IMR-90 (cell line): ENCODE measurements at places on chromosomes 3 and 15. TPM values are rescaled to one million over a fixed set of nuclear protein-coding genes. Genes with fewer than 3 reads are reported as not detected.

GRCh38 chr3:53970661-53971060 lies 79.0 kb upstream of the SELENOK start:
- no peak for DNase-seq

DNA sequence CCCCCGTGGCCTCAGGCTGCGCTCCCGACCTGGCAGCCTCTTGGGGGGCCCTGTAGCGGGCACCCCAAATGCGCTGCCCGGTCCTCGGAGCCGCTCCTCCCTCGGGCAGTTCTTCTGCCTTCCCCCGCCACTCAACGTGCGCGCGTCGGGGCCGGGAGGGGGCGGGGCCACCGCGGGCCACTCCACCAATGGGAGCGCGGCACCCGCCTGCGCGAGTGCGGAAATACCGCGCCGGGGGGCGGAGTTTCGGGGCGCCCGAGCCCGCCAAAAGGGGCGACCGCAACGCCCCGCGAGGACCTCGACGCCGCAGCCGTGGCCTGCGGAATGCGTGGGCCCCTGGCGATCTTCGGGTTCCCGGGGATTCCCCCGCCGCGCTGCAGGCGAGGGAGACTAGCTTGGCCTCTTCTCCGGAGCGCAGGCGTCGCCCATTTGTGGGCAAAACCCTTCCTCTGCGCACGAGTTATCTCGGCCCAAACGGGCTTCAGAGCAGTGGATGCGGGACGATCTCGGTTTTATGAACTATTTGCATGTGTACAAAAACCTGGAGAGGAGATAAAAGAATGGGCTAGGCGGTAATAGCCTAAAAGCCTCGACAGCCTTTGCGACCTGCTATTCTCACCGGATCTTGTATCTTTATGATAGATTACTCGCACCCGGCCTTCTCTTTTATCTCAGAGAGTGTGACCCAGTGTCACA lies at the start of gene TASOR:
TSS of gene TASOR (minus strand) at position 144 of the 696 bp plus-strand sequence. CDS start 259 bp downstream, outside the sequence.
- peak; percentile 60 for DNase-seq

DNA sequence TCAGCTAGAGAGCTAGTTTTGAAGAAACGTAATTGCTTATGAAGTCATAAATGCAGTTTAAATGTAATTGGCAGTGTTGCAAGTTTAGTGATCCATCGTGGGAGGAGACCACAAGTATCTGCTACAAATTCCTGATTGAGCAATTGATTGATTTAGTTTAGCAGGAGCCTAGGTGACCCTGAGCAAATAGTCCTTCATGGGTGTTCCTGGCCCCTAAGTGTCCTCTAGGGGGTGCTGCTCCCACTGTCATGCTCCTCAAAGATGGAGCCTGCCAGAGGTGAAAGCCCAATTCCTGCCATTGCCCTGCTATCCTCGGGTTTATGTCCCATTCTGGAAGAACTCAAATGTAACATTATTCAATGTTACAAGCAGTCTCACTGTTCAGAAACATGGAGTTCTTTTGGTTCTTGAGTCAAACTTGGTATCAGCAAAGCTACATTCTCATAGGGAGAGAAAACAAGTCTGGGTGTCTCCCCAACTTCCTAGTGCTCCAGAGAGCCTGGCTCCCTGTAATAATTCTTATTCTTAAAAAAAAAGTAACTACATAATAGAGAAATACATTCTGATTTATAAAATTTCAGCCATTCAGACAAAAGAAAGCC lies 29.8 kb upstream of the SENP5 start:
- peak; percentile 54 for DNase-seq

DNA sequence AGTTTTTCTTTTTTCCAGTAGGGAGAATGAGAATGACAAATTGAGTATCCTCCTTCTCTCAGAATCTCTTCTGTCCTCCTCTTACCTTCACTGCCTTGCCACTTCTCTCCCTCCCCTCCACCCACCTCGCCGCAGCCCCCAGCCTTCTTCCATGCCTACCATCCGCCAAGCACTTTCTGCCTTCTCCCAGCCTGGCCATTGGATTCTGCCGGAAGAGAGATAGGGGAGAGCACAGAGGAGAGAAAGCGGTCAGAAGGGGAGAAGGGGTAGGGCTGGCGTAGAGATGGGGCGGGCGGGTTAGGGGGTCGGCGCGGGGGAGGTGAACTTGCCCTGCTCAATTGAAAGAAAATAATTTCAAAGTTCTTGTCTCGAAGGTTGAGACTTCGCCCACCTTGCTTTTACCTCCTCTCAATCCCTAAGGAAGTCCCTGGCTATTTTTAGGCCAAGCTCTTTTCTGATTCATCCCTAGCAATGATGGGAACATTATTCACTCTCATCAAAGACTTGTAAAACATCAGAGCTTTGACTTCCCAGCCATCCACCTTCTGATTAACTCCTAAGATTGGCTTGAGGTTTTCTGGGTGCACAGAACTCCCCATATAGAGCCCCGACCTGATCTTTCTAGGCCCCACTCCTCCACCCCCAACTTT lies 811 bp downstream of the C3orf52 start:
- peak; percentile 57 for DNase-seq

GRCh38 chr3:20511863-20512505 lies 326.0 kb upstream of the SGO1 start:
- peak; percentile 58 for DNase-seq

DNA sequence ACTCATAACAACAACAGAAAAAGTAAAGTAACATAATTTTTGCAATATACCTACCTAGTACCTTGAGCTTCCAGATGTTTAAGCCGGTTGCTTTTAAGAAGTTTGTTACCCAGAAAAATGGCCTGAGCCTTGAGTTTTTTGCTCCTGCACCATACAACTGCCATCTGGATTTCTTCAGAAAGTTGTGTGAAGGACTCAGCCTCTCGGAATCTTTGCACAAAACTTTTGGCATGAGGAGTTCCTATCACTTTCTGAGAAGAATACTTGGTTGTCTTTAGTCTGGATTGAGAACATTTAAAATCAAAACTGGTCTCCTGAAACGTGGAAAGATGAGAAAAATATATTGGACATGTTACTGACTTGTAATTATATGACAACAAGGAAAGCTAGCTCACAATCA lies 17.3 kb downstream of the GTPBP8 start:
- peak; percentile 72 for DNase-seq

DNA sequence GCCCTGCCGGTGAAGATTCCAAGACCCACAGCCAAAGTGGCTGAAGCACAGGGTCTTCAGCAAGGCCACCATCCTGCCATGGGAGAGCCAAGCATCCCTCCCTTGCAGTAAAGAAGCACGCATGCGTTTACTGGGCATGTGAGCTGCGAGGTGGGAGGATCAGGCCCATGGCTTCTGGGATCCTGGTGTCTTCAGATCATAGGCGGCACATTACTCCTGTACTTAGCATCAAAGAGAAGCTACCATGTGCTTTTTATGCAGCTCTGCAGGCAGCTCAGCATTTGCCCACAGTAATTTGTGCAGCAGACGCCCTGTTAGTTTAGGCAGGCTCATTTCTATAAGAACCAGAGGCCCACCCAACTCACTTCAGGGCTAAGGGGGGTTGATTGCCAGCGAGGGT lies 45.7 kb downstream of the IDH2 start:
- DNase-seq = no peak

- no peak for DNase-seq
Observed at GRCh38 chr15:69789648-69790393, 307.9 kb downstream of the TLE3 start.

DNA sequence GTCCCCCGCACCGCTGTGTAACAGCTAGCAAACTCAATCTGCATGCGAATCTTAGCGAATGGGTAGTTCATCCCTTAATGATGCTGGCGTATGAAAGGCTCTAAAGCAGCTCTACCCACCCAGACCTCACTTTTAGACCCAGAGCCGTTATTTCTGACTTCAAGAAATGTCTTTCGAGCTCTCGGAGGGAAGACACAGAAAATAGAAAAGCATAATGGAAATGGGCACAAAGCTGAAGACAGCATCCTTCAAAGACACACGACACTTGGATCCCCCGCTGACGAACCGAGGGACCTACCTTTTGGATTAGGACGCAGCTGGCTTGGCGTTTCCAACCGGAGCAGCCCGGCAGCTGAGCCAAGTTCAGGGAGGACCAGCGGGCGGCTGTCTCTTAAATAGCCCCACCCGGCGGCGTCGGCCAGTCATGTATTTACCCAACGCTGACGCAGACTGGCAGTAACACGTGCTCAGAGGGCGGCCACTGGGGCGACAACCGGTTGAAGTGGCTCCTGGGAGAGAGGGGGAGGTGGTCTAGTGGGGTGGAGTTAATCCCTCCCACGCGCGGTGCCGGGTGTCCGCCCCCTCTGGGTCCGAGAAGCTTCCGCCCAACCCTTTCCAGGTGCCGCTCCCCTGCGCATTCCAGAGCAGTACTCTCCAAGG lies 1.5 kb downstream of the CCK start:
- DNase-seq = peak; percentile 16

GRCh38 chr15:92808598-92809063 lies 91.5 kb upstream of the CHD2 start:
- DNase-seq = peak; percentile 43

DNA sequence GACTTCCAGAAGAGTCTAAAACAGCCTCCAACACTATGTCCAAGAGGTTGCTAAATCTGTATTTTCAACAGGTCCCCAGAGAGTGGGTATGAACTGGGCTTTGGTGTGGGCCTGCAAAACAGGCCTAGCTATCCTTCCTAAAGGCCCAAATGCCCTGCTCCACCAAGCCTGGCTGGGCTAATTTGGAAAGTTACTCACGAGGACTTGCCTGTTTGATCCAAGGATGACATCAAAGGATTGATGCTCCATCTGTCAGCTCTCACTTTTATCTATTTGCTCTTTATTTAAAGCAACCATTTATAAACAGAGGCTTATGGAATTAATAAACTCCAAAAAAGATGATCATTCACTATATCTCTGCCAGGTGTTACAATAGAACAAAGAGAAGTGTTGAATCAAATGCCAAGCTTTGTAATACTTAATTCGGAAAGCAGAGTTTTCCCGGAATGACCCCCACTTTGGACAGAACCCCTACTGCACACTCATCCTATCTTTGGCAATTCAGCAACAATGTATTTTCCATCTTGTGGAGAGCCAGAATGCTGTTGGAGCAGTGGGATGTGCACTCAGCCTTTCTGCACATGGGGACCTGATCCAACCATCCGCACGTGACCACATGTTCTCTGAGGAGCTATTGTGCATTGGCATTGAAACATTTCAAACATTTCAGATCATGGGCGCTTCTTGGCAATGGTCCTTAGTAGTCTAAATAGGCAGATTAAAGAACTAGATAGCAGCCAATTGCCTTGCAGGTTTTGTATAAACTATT lies 163.3 kb upstream of the THBS1 start:
- DNase-seq = no peak

DNA sequence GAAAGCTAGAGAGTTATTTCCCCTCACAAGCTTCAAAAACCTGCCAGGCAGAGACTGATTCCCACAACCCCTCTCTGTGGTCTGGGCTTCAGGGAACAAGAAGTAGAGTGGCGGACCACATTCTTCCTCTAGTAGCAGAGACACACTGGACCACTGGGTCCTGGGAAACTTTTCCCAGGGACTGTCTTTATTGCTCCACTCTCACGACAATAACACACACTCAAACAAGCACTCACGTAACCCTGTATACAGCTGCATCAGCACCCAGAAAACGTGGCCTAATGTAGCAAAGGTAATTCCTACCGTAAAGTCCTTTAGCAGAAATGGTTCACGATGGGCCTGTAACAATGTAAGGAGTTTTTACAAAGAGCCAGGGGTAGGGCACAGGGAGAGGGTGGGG lies 27.6 kb downstream of the CPOX start:
- DNase-seq = no peak

DNA sequence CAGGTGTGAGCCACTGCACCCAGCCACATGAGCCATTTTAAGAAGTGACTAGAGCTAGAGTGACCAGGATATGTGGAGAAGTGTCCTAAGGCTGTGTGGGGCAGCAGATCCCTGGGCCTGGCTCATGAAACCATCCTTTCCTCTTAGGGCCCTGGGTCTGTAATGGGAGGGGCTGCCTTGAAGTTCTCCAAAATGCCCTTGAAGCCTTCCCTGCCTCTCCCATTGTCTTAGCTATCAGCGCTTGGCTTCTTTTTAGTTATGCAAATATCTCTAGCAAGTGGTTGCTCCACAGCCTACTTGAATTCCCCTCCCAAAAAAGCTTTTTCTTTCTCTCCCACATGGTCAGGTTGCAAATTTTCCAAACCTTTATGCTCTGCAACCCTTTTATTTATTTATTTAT lies 112.4 kb upstream of the SPATA16 start:
- DNase-seq = no peak

DNA sequence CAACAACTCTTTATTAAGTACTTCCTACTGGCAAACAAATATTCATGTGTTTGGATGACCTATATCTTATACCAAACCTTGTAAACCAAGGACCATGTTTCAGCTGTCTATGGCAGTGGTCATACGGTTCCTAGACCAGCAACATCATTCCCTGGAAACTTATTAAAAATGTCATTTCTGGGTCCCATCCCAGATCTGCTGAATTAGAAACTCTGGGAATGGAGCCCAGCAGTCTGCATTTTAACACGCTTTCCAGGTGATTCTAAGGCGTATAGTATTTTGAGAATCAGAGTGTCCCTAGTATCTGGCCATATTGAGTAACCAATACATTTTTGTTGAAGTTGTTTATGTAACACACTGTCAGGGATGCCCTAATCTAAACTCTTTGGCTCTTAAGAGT lies 363.4 kb upstream of the LRRC3B start:
- no peak for DNase-seq

DNA sequence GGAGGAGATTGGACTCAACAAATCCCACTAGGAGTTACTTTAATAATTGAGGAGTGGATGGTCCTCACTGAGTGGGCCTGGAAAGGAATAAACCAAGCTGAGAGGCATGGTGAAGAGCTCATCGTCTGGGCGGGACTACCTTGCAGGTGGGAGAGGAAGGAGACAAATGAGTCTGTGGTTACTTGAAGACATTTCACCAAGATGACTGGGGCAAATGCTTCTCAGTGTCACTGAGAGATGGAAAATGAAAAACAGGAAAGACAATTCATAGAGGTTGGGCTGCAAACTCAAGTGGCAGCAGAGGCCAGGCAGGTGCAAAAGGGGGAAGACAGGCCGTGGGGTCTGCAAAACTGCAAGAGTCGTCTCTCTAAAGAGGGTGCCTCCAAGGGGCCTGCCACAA lies 1.5 kb upstream of the ARHGAP31 start:
- no peak for DNase-seq

- no peak for DNase-seq
Observed at GRCh38 chr3:19190602-19191001, 42.3 kb downstream of the KCNH8 start.

The CLDN16 gene
- total RNA-seq = under 0.01 TPM in 2 replicates

The B3GNT5 gene
- total RNA-seq = 3.4 and 4.4 TPM in 2 replicates

The PLSCR5 gene
- total RNA-seq = not detected in 2 replicates

The HYAL1 gene
- under 0.01 and 0.36 TPM in 2 replicates for total RNA-seq

The GADL1 gene
- not detected in 2 replicates for total RNA-seq

The HACL1 gene
- total RNA-seq = 28.1 and 31.4 TPM in 2 replicates

The GP5 gene
- total RNA-seq = under 0.01 TPM in 2 replicates

The CISH gene
- total RNA-seq = 0.83 and 0.90 TPM in 2 replicates

The GRK7 gene
- not detected in 2 replicates for total RNA-seq

The KLHDC8B gene
- 16.1 and 16.5 TPM in 2 replicates for total RNA-seq

The RETNLB gene
- not detected in 2 replicates for total RNA-seq

The CHDH gene
- under 0.01 and 0.28 TPM in 2 replicates for total RNA-seq

The FAM174B gene
- total RNA-seq = 0.18 and 0.56 TPM in 2 replicates

The SATB1 gene
- total RNA-seq = 5.3 and 7.5 TPM in 2 replicates
